ENCODE measurements at places on chromosomes 11 and 22.

- DNase-seq = no peak
These were observed 20.7 kb upstream of the NCF4 start for GRCh38 chr22:36840106-36840505.

DNA sequence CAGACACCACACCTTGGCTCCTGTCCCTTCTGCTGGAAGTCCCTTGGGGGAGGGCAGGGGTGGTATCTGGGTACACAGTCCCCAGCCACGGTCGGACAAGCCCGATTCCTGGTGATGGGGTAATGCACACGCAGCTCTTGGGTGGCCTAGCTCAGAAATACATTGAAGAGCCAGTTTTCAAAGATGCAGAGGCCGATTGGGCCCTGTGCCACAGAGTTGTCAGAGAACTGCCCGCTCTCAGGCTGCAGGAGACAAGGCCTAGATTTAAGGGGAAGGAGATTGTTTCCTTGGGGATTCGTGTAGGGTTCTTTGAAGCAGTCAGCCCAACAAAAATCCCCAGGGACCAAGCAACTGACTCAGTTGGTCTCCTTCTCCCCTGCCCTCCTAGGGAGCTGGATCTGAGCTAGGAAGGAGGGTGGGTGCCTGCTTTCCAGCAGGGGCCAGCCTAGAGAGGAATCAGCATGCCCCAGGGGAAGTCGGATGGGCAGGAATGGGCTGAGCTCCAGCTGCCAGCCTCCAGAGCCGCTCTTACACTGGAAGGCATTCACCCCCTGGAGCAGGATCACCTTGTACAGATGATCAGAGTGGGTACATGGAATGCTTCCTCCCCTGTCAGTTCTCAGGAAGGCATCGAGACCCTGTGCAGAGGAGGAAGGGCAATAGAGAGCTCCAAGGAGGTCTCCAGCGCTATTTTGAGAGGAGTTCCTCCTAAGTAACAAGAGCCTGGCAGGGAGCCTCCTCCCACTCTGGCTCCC, 3.3 kb upstream of the SCN4B start:
- no peak for DNase-seq

- no peak for DNase-seq
These were observed 263.3 kb downstream of the LARGE1 start for GRCh38 chr22:33656808-33657628.

DNA sequence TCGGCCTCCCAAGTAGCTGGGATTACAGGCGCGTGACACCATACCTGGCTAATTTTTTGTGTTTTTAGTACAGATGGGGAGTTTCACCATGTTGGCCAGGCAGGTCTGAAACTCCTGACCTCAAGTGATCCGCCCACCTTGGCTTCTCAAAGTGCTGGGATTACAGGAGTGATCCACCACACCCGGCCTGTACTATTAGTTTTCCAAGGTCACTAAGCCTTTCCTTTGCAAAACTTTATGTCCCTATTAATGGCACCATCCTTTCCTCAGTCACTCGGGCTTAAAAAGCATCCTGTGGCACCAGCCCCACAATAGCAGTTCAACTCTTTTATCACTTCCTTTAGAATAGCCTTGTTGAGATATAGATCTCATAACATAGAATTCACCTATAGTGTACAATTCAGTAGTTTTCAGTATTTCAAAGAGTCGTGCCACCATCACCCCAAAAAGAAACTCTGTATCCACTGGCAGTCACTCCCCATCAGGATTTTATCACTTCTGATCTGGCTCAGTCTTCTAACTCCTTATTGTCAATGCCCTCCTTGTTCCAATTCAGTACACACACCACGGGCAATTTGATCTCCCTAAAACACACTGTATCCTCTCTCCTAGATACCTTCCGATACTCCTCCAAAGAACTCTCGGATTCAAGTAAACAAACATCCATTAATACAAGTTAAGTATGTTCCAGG, 921 bp upstream of the BCL2L13 start:
- DNase-seq = no peak

DNA sequence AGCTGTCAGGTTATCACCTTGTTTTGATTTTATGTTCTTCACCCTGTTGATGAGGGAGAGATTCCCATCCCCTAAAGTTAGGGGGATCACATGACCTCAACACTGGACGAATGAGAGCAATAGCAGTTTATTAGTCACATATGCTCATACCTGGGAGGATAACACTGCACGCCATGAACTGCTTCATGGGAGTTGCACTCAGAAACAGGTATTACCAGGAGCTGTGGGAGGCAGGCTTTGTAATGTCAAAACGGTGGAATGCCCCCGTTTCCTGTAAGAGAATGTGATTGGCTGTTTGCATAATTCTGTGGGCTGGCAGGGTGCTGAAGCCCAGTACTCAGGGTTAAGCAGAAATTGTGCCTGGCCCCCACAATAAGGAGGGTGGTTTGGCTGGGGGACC, 3.2 kb upstream of the THY1 start:
- no peak for DNase-seq

DNA sequence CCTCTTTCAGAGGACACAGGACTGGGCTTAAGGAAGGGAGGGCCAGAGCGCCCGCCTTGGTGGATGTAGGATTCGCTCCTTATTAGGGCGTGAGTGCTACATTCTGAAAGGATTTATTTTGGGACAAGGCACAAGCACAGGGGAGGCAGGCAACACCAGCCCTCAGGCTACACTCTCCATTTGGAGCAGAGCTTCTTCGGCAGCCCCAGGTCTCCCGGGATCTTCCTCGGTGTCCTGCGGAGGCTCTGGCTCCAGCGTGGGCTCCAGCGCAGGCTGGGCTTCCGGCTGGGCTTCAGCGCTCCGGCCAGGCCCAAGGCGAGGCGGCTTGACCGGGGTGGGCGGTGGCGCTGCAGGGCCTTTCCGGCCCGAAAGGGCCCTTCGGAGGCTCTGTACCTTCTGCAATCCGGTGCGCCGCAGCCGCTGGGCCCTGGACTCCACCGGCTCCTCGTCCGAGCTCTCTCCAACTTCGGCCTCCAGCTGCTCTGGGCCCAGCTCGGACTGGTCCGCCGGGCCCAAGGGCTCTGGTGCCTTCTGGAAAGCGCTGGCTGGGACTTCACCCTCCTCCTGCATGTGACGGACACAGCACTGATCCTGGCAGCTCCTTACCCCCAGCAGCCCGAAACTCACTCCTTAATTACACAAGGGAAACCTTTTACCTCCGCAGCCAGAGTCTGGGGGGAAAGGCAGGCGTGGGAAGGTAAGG, 1.1 kb downstream of the CAVIN3 start:
- DNase-seq = no peak

DNA sequence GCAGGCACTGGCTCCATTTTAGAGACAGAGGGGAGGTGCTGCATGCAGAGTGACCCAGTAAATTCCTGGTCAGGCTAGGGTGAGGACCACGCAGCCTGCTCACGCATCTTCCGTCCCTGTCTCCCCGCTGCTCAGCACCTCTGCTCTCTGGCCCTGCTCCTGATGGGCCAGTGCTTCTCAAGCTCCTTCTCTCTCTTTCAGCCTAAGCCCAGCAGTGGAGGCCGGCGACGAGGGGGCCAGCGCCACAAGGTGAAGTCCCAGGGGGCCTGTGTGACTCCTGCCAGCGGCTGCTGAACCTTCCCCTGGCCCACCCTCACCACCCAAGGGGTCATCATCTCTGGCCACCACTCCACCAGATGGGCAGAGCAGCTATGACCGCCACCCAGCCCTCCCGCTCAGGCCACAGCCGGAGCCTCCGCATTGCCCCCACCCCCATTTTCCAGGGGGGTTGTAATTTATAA, 24.7 kb downstream of the GTPBP1 start:
- no peak for DNase-seq

- no peak for DNase-seq
These were observed 276.9 kb downstream of the DCDC1 start for GRCh38 chr11:31092638-31093037.

DNA sequence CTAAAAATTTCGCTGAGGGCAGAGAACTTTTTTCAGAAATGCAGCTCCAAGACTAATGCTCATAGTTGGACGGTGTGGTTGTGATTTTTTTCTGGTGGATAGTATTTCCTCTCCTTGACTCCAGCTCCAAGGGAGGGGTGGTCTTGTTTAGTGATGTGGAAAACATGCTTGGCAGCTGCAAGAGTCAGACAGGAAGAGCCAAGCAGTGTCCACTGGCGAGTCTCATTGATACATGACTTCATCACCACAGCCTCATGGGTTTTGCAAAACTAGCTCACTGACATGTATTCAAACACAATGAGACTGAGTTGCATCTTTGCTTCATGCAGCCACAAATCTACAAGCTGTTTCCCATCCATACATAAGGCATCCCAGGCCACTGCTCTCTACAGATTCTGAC, 7.3 kb upstream of the KCNJ1 start:
- no peak for DNase-seq

DNA sequence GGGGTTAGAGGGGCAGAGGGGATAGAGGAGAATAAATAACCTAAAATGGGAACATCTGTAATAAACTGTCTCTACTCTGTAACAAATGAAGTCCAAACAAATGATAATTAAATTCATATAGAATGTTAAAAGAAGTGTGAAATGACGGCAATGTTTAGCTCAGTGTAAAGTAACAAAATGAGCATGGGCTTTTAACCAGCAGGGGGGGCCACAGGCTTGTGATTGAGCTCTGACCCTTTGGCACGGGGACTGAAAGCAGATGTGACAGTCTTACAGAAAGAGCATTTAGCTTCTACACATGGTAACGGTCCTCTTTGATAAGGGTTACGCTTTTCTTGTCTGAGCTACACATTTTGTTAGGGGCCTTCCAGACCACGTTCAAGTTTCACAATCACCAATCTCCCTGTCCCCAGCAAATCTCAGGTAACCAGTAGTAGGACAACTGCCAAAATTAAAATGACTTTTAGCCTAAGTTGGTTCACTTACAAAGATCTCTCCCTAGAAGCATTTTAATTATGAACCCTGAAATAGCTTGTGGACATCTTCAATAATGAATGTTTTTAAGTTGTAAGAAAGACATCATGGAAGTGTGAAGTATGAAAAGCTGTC, 262.5 kb downstream of the DCDC1 start:
- peak; percentile 33 for DNase-seq

DNA sequence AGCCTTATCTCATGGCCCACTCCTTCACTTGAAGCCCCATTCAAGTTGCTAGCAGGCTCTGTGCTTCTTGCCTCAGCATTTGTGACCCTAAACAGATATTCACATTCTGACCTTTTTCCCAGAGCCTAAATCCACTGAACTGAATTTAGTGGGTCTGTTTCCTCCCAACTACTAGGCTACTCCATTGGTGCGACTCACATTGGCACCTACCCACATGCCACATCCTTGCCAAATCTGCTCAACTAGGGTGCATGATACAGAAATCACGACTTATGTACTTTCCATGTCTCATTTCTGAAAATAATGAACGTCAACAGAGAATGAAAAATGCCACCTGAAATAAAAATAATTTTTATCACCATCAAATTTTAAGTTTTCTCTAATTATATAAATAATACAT, 8.4 kb upstream of the MMP12 start:
- no peak for DNase-seq

DNA sequence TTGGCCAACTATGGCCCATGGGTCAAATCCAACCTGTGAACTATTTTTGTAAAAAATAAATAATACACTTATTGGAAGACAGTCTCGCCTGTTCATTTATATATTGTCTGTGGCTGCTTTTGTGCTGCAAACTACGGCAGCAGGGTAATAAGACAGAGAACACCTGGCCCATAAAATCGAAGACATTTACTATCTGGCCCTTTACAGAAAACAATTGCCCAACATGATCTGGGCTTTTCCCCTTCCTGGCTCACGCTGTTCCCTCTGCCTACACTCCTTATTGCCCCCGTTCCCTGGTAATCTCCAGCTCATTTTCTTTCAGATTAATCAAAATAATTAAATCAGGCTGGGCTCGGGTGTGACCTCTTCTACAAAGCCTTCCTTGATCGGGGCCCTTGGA, 5.6 kb downstream of the PLAAT2 start:
- no peak for DNase-seq

- no peak for DNase-seq
These were observed 5.8 kb downstream of the PKP3 start for GRCh38 chr11:399731-400211.

GRCh38 chr22:20652582-20652981, 121.3 kb upstream of the SERPIND1 start:
- DNase-seq = no peak

GRCh38 chr11:94183886-94184264, 55.2 kb downstream of the PANX1 start:
- DNase-seq = peak; percentile 44

DNA sequence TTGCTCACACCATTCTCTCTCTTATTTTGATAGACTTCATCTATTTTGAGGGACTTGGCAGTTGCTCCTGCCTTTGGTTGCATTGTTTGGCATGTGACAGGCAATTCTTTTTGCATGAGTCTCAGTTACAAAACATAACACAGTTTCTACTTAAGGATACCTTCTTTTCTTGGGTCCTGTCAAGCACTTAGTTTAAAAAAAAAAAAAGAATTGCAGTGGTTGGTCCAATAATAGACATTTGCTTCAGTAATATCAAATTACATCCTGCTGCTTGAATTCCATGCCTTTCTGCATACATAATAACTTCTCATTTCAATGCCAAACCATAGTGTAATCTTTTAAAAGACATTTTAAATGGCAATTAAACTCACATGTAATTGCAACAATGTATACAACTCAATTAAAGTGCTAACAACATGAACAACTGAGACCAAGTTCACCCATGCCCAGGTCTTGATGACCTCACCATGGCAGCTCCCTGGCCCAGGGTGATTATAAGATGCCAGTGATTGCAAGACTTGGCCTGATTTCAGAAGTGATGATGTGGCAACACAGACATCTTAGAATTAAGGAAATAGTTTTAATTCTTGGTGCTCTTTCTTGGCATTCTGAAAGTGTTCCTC, 32.2 kb upstream of the PLET1 start:
- peak; percentile 39 for DNase-seq

DNA sequence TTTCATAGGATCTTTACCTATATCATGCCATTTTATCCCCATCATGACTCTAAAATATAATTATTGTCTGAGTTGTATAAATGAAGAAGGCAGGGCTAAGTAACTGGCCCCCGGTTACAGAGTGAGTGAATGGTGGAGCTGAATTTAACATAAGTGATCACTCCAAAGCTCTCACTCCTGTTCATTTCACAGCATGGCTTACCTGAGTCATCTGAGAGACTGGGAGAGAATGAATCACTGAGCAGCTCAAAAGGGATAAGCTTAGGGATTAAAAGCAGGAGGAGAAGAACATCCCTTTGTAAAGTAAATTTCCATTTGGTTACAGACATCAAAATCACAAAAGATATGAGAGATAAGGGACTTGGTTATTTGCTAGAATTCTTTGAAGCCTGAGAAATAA, 294.0 kb upstream of the CTSC start:
- DNase-seq = no peak

Measured in right lung (tissue), 10 donors.